Frontal cortex (tissue), 4 donors: ENCODE measurements at places on chromosomes 2 and 18. TPM values are rescaled to one million over a fixed set of nuclear protein-coding genes. Genes with fewer than 3 reads are reported as not detected.

Gene CD226
- 0.82 TPM for total RNA-seq

Gene OR6B3
- total RNA-seq, result not detected

Gene REG1B
- total RNA-seq, result not detected

Gene NYAP2
- total RNA-seq, result 14.3 TPM

Gene INPP5D
- 1.6 TPM for total RNA-seq

Gene MYCN
- 70.5 TPM for total RNA-seq

Gene PDE1A
- 51.0 TPM for total RNA-seq

Gene HRH4
- total RNA-seq, result not detected

Gene TDRD15
- total RNA-seq, result under 0.01 TPM

Gene LBH
- total RNA-seq, result 68.9 TPM

Gene RNASEH1
- 20.8 TPM for total RNA-seq

Gene SLC8A1
- 187 TPM for total RNA-seq

Gene FAM228A
- total RNA-seq, result 3.3 TPM

Gene MOCOS
- total RNA-seq, result 0.41 TPM

Gene MAPK4
- total RNA-seq, result 23.6 TPM

Gene FBXO36
- 7.3 TPM for total RNA-seq

Gene SERPINB4
- not detected for total RNA-seq

Gene CCBE1
- 32.6 TPM for total RNA-seq

Gene CYP27C1
- 2.4 TPM for total RNA-seq

Gene IL36B
- total RNA-seq, result not detected
